Activated CD8-positive, alpha-beta memory T cell treated with anti-CD3 and anti-CD28 coated beads for 36 hours (primary cell): ENCODE measurements at places on chromosomes 7 and 10. TPM values are rescaled to one million over a fixed set of nuclear protein-coding genes. Genes with fewer than 3 reads are reported as not detected.

Gene GJD4
- not detected for total RNA-seq

Gene PLXDC2
- total RNA-seq = not detected

Gene ZC3HAV1L
- total RNA-seq = 25.0 TPM

Gene ELFN1
- total RNA-seq = 0.17 TPM

Gene SMO
- 0.70 TPM for total RNA-seq

Gene BMI1
- 72.4 TPM for total RNA-seq

Gene FEZF1
- not detected for total RNA-seq

Gene CYP2C19
- not detected for total RNA-seq

Gene SAMD9L
- 5.6 TPM for total RNA-seq

Gene AVL9
- total RNA-seq = 56.0 TPM

Gene ZNF239
- total RNA-seq = 0.90 TPM

Gene CPA4
- not detected for total RNA-seq
